ENCODE measurements at places on chromosomes 12 and 14. TPM values are rescaled to one million over a fixed set of nuclear protein-coding genes. Genes with fewer than 3 reads are reported as not detected.

The PLEKHH1 gene
- total RNA-seq = 12.5 TPM

- DNase-seq = no peak
These were observed 77.7 kb upstream of the KCNJ8 start for GRCh38 chr12:21852251-21852650.

The SSPN gene
- 0.55 TPM for total RNA-seq

DNA sequence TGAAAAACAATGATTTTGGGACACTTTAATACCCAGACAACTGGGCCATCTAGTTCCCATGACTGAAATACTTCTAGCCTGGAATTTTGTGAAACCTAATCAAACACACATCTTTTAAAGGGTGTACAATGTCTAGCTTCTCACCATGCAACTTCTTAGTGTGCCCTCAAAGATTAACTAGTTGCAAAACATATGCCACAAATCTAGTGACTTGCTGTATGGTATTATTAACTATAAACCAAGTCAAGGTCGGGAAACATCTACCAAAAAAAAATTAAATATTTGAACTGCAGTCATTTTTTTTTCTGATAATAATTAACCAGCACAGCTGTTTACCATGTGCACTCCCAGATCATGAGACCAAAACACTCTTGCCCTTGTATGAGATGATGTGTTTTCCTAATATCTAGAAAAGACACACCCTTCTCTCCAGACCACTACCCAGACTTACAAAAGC lies 171.8 kb upstream of the FOXN3 start:
- no peak for DNase-seq

Data from NCI-H460 (cell line).